ENCODE measurements at places on chromosomes 5 and 9.

DNA sequence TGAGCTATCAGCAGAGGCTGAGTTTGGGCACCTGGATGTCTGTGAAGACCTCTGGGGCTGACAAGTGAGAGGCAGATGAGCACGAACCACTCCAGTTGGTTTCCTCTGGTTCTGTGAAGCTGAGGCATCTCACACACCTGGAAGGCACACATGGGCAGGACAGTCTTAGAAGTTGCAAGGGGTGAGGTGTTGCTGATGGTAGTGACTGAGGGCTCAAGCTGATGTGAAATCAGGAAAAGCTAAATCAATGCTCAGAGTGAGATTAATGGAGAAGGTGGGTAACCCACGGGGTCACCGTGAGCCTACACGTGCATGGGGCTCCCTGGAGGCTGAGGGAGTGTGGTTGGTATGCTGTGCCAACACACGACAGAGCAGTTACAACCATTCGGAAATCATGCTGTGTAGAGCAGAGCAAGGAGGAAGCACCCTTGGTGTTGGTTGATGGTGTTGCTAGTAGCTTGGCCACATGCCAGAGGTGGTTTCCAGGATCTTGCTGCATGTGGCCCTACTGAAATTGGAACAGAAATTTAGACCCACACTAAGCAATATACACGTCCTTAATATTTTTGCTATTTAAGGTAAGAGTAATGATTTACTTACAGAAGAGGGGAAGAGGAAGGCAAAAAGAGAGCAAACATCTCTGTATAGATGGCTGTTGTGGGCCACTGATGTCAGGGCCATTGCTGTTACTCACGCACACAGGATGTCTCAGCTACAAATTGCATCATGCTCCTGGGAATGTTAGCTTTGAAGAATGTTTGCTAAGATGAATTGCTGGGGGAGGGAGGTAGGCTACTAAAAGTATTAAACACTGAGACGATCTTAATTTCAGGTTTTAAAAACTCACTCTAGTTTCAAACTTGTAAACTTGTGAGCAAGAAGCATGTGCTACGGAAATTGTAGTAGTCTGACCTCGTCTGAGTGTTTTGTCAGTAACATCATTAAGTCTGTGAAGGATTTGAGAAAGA, 170.5 kb downstream of the ARHGEF28 start:
- DNase-seq = no peak

GRCh38 chr9:74172874-74173273, 324.3 kb upstream of the RORB start:
- DNase-seq = no peak

DNA sequence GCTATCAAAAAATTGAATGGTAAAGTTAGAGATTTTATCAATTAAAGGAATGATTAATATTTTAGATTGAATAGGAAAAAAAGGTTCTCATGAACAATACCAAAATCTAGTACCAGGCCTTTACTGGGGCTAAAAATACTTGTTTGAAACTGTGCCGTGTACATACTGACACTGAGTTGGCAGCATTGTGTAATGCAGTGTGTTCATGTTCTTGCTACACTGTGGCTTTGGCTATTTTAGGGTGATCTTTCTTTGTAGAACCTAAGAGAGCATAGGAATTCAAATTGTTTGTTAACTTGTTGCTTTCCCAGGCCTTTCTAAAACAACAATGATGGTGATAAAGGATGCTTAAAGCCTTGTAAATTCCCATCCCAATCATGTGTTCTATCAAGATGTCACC, 80.9 kb downstream of the KIF4B start:
- DNase-seq = no peak

DNA sequence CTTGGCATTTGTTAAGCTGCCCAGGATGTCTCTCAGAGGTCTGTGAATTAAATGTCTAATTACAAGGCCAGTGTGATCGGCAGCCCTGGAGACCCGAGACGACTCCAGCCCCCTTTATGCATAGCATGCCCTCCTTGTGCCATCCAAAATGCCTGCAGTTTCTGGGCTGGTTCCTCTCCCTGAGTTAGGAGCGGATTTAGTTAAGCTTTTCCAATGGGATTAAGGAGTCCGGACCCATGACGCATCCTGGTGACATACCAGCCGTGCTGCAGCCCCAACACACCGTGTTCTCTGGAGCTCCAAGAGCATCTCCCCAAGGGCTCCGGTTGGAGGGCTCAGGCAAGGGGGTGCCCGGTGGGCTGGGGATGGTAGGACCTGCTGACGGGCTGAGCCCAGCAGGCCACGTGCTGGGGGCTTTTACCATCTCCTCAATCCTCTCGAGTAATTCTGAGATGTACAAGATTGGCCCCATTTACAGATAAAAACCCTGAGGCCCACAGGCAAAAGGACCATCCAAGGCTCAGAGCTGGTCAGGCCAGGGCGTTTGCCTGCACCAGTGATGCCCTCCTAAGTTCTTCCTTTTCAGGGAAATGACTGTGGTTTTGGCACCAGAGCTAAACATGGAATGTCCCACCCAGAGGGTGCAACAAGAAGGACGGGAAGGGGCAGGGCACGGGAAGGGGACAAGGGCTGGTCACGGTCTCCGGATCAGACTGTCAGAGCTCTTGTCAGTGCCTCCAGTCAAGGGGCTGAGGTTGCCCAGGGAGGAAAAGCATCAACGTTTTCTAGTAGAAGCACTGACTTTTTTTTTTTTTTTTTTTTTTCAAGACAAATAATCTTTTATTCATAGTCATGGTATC, 82.6 kb upstream of the PHYKPL start:
- no peak for DNase-seq

- DNase-seq = peak; percentile 55
Measured at GRCh38 chr9:32384364-32385151, at the start of gene ACO1. Gene ACO1, plus strand, starts transcription at chr9:32384643. Its CDS starts 20,864 bp downstream, at chr9:32405507.

DNA sequence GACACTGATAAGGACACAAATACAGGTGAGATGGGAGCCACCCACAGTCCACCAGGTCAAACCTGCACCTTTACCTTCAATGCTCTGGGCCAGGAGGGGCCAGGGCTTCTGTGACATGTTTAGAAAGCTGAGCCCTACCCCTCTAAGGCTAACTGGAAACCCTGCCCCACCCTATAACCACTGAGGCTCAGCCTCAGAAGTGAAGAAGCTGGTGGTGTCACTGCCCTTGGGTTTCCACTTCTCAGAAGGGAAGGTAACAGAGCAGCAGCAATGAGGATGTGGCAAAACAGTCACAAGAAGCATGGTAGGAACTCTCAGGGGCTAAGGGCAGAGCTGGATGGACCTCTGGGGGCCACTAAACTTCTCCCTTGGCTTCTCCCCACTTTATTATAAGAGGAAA, 6.0 kb downstream of the PDGFRB start:
- no peak for DNase-seq

- no peak for DNase-seq
Measured at GRCh38 chr9:104833696-104834095, 69.8 kb downstream of the NIPSNAP3B start.

- DNase-seq = no peak
Measured at GRCh38 chr9:37437621-37438020, 15.1 kb downstream of the GRHPR start.

GRCh38 chr5:1243487-1244130, 18.4 kb downstream of the SLC6A18 start:
- DNase-seq = no peak

- DNase-seq = no peak
Measured at GRCh38 chr9:27572566-27572917, 739 bp downstream of the C9orf72 start.

GRCh38 chr9:85508616-85509015, 233.1 kb downstream of the AGTPBP1 start:
- DNase-seq = no peak

DNA sequence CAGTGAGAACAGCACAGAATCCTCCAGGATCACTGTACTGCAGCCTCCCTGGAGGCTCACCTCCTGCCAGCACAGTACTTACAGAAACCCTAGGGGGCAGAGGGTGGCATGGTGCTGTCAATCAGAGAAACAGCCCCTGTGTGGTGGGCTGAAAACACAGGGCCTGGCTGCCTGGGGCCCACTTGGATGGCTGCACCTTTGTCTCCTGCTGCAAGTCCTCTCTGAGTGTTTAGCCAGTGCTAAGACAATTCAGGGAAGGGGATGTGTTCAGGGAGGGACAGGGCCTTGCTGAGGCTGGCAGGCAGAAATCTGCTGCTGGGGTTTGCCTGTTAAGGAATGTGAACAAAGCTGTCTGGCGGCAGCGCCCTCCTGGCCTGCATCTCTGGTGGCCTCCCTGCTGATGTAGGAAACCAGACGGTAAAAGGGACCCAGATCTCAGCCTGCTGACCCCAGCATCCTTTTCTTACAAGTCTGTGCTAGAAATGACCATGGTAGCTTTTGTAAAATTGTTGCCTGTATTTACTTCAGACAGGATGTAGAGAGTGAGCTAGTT, 39.5 kb downstream of the PRRC2B start:
- no peak for DNase-seq

- DNase-seq = no peak
Measured at GRCh38 chr5:172487671-172488070, 33.3 kb upstream of the SH3PXD2B start.

DNA sequence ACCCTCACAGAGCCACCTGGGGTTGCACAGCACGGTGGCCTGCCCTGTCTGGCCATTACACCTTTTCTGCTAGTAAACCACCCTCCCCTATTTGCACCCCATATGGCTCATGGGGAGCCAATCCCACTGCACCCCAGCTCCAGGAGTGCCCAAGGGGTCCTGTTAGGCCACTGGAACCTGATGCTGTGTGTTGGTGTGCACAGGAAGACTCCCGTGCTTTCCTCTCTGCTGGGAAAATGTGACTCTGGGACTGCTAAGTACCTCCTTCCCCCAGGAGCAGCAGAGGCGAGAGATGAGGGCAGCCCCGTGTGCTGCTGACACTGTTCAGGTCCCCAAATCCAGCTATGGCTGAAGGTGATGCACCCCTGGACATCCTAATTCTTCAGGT, 126.3 kb downstream of the ADAMTS2 start:
- no peak for DNase-seq

- no peak for DNase-seq
Measured at GRCh38 chr5:83517072-83517687, 45.6 kb downstream of the VCAN start.

- DNase-seq = no peak
Measured at GRCh38 chr9:131491001-131491710, 11.6 kb upstream of the POMT1 start.

DNA sequence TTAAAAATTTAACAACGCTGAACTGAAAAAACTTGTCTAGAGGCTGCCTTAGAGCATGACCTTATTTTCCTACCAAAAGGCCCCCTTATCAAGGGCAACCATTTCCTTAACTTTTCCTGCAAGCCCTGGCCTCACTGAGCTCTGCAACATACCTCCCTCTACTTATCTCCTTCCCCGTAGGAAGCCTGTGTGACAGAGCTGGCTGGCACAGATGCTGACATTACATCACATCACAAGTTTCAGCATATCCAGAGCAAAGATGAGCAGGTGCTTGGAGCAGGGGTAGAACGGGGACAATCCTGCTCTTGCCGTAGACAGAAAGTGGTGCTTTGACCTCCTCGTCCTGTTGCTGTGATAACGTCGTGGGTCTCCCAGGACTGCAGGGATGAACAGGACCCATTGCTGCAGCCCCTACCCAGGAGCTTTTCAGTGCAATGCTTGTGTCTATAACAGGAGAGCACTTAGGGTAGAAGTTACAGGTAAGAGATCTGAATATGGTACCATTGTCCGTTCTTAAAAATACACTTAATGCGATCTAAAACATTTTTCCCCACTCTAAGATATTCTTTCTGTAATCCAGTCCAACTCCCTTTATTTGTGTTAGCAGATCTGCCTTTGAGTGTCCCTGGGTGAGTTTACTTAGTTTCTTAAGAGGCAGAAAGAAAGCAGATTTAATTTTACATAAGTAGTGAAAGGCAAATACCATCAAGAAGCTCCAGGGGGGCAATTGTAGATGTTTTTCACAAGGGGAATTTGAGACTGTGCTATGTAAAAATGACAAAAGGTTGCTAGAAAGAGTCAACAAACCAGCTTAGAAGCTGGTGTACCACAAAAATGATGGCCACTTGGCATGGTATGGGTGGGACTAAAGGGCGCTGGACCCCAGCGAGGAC, 101.9 kb upstream of the EFNA5 start:
- no peak for DNase-seq

DNA sequence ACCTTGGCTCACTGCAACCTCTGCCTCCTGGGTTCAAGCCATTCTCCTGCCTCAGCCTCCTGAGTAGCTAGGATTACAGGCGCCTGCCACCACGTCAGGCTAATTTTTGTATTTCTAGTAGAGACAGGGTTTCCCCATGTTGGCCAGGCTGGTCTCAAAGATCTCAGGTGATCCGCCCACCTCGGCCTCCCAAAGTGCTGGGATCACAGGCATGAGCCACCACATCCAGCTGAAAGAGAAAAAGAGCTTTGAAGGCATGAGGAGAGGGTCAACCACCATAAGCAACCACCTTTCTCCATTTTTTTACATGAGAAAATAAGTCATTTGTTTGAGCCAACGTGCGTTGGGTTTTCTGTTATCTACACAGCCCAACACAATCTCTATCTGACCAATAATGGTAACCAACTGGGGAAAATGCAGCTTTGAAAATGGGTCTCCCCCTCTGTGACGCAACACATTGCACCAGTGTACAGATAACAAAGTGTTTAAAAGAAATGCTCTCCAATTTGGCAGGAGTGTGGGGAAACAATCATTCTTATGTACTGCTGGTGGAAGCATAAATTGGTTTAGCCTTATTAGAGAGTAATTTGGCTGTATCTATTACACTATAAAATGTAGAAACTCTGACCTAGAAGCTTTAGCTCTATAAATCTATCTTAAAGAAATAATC, 45.8 kb upstream of the ZBTB43 start:
- no peak for DNase-seq

- no peak for DNase-seq
Measured at GRCh38 chr9:98637381-98637780, 71.4 kb downstream of the GABBR2 start.

DNA sequence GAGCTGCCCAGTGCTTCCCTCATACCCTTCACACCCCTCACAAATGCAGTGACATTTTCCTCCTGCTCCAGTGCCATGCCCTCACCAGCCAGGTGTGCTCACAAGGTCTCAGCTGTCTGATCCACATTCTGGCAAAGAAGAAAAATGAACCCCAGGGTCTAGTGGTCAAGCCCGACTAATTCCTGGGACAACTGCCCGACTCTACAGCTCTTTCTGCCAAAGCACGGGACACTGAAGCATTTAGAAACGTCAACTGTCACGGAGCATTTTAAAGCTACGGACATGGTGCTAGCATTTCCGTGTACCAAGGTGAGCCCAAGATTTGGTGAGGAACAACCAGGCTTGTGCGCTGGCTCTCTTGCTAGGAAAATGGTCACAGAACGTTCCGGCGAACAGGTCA, 56.8 kb upstream of the PHYKPL start:
- DNase-seq = no peak

DNA sequence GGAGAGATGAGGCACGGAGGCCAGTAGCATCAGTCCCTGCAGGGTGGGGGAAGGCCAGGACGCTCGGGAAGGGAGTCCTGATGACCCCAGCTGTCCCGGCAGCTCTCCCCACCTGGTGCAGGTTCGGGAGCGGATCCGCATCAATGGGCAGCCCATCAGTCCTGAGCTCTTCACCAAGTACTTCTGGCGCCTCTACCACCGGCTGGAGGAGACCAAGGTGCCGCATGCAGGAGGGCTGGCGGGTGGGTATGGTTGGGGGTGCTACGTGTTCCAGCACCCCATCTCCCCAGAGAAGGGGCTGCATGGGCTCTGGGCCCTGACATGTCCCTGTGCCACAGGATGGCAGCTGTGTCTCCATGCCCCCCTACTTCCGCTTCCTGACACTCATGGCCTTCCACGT, 4.2 kb downstream of the FPGS start:
- no peak for DNase-seq

- no peak for DNase-seq
Measured at GRCh38 chr5:94613583-94613982, 4.8 kb downstream of the KIAA0825 start.
